ENCODE measurements at places on chromosomes 5 and 9. TPM values are rescaled to one million over a fixed set of nuclear protein-coding genes. Genes with fewer than 3 reads are reported as not detected.

The CLTA gene
- total RNA-seq, result 210 TPM

The IL9 gene
- total RNA-seq, result not detected

DNA sequence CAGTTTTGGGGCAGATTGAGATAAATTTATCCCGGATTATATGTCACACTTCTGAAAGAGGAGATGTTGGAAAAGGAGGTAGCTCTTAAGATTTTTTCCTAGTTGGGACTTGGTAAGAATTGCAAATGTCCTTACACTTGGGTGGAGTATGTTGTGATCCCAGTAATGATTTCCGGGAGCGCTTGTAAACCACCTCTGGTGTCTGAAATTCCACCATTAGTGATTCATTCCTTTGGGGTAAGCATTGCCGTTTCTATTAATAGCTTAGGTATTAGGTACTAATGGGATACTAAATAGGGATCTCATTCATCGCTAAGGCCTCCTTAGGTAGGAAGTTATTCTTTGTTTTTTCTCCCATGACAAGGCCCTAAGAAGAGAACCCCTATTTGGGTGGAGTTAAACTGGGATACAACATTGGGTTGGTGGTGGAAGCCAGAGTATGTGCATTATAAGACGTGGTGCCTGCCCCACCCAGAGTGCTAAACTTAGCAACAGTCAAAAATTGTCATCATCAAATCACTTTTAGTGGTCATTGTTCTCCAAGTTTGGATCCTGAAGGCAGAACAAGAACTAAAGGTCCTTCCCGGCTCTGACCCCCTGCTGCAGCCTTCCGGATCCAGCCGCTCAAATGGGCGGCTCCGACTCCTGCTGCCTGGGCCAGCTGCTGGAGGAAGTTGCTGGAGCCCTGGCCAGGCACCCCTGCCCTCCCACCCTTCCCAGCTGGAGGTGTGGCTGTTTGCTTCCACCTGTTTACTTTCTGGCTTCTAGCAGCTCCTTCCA lies 31.7 kb upstream of the DAB2IP start:
- no peaks in the 10 kb centered on the region for H3K27me3 ChIP-seq
- H3K27ac ChIP-seq, result no peak overlapping the region

DNA sequence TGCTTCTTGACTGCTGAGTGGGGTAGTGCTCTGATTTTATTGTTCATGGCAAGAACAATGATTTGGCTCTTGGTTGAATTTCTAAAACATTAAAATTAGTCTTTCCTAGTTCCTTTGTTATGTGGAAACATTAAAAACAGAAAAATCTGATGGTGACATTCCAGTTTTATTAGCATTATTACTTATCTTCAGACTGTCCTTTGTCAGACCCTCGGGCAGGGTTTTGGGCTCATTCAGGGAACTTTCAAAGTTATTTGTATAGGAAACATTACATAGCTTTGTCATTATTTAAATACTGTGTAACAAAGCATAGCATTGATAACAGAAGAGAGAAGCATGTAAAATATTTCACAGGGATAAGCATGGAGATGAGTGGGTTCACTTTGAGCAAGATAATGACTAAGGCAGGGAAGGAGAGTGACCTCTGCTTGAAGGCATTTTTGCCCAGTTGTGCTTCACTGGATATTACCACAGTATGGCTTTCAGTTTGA lies 119.9 kb downstream of the KDM4C start:
- DNase-seq, result no peak
- no peaks in the 10 kb centered on the region for H3K4me1 ChIP-seq
- H3K27ac ChIP-seq, result no peak overlapping the region
- H3K27me3 ChIP-seq, result no peaks in the 10 kb centered on the region
- H3K36me3 ChIP-seq, result no peaks in the 10 kb centered on the region

DNA sequence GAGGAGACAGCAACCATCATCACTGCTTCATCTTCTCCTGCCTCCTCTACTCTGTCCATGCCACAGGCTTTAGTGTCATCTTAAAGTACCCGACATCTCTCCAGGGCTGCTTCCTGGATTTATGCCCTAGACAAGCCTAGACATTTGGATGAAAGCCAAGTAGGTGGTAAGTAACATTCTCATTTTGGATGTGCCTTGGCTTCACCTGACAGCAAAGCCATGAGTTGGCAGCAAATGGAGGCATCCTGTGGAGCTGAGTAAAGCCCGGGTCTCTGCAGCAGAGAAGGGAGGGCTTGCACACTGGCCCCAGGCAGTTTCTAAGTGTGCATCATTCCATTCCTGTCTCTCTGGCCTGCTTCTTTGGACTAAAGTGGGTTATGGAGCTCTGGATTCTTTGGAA lies 299.1 kb downstream of the DMAC1 start:
- H3K27ac ChIP-seq, result no peak overlapping the region
- H3K4me1 ChIP-seq, result no peaks in the 10 kb centered on the region
- DNase-seq, result no peak

DNA sequence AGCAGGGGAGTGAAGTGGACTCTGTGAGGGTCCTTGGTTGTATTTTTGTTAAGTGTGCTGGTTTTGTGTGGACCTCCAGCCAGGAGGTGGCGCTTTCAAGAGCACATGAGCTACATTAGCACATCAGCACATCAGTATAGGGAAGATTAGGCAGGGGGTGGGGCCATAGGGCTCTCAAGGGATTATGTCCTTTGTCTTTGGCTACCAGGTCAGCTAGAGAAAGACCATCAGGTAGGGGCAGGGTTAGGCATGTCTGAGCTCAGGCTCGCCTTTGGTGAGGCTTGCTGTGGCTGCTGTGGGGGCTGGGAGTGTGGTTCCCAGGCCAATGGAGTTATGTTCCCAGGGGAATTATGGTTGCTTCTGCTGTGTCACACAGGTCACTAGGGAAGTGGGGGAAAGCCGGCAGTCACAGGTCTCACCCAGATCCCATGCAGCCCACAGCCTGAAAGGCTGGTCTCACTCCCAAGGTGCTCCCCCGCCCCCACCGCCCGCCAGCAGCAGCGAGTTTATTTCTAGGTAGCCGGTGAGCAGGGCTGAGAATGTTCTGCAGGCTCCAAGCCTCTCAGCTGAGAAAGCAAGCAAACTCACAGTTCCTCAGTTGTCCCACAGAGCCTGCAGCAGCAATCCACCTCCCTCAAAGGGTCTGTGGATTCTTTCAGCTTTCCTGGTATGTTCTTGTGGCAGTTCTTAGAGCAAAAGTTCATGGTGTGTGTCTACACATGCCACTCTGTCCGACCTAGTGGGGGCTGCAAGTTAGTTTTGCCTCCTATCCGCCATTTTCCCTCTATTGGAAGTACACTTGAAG lies 13.7 kb downstream of the OR1J1 start:
- no peaks in the 10 kb centered on the region for H3K27me3 ChIP-seq
- H3K4me3 ChIP-seq, result peak overlapping the region; percentile 30
- H3K4me1 ChIP-seq, result no peaks in the 10 kb centered on the region

- H3K27me3 ChIP-seq, result peaks cover 7% of the 10 kb centered on the region
- peak; percentile 66 for DNase-seq
- H3K27ac ChIP-seq, result peak overlapping the region; percentile 57
- peak overlapping the region; percentile 52 for H3K4me3 ChIP-seq
- no peaks in the 10 kb centered on the region for H3K4me1 ChIP-seq
- H3K36me3 ChIP-seq, result no peaks in the 10 kb centered on the region
Observed at GRCh38 chr9:109497226-109498153, 617 bp downstream of the PTPN3 start.

DNA sequence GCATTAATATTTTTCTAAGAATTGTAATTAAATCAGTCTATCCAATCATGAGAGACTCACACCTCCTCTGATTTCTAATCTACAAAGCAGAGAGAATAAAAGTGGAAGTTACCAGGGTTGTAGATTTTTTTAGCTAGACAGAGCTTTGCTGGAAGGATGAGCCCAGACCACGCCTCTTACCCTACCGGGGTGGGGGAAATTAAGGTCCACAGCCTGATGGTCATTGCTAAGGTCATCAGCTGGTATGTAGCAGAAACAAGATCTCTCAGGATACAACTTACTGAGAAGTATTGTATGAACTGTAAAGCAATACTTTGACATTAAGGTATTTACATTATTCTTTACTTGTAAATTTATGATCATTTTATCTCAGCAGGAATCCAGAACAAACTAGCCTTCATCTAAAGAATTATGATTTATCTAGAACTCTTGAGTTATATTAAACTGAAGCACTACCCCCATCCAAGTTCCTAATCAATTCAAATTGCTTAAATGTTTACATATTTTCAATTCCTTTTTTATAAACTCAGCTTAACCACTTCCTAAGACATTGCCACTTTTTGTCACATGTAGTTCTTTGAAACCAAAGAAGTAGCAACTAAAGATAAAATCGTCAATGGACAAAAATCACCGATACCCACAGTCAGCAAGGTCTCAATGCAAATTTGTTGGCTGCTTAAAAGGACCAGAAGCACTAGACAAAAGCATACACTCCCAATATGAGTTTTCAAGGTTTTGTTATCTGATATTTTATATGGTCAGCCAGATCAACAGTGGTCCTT lies 225.8 kb upstream of the DAPK1 start:
- no peaks in the 10 kb centered on the region for H3K4me1 ChIP-seq
- no peak for DNase-seq
- H3K27me3 ChIP-seq, result no peaks in the 10 kb centered on the region
- no peak overlapping the region for H3K27ac ChIP-seq

GRCh38 chr5:9440517-9440916 lies 105.4 kb downstream of the SEMA5A start:
- DNase-seq, result no peak
- no peak overlapping the region for H3K4me3 ChIP-seq
- no peaks in the 10 kb centered on the region for H3K36me3 ChIP-seq
- H3K27me3 ChIP-seq, result no peaks in the 10 kb centered on the region
- no peak overlapping the region for H3K27ac ChIP-seq
- H3K4me1 ChIP-seq, result no peaks in the 10 kb centered on the region

GRCh38 chr5:112996830-112997374 lies 20.3 kb downstream of the DCP2 start:
- H3K27me3 ChIP-seq, result no peaks in the 10 kb centered on the region
- no peak overlapping the region for H3K27ac ChIP-seq
- no peak overlapping the region for H3K4me3 ChIP-seq
- no peak for DNase-seq
- peaks cover 9% of the 10 kb centered on the region for H3K36me3 ChIP-seq

GRCh38 chr5:147426640-147427327 lies 83.1 kb downstream of the DPYSL3 start:
- H3K36me3 ChIP-seq, result no peaks in the 10 kb centered on the region
- H3K27me3 ChIP-seq, result no peaks in the 10 kb centered on the region
- H3K4me3 ChIP-seq, result no peak overlapping the region
